Amniotic epithelial cell (primary cell): ENCODE measurements at places on chromosomes 2 and 18.

GRCh38 chr18:35182151-35182550, 58.7 kb upstream of the ZNF397 start:
- DNase-seq = no peak

- peak; percentile 48 for DNase-seq
These were observed 10.8 kb upstream of the NAB1 start for GRCh38 chr2:190637903-190638618.

GRCh38 chr18:38940863-38941531, 1375.4 kb upstream of the CELF4 start:
- peak; percentile 12 for DNase-seq

DNA sequence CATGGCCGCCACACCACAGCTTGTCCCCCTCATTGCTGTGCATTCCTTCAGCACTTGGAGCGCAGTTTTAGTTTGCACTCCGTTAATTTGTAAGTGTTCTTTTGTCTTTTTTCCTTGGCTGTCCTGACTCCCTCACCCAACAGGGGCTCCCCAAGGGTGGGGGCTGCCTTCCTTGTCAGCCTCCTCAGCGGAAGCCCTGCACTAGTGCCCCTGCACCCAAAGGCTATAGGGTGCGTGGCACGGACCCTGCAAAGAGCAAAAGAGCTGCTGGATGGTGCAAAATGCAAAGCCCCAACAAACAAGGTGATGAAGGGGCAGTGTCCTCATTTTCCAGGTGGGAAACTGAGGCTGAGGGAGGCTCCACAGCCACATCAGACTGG, 46.8 kb downstream of the EMX1 start:
- DNase-seq = no peak

GRCh38 chr2:206688990-206689389, 29.2 kb downstream of the DYTN start:
- DNase-seq = no peak

- DNase-seq = no peak
These were observed 40.9 kb upstream of the MBP start for GRCh38 chr18:77173275-77174030.

GRCh38 chr2:202749477-202749876, 114.7 kb downstream of the FAM117B start:
- DNase-seq = peak; percentile 17

DNA sequence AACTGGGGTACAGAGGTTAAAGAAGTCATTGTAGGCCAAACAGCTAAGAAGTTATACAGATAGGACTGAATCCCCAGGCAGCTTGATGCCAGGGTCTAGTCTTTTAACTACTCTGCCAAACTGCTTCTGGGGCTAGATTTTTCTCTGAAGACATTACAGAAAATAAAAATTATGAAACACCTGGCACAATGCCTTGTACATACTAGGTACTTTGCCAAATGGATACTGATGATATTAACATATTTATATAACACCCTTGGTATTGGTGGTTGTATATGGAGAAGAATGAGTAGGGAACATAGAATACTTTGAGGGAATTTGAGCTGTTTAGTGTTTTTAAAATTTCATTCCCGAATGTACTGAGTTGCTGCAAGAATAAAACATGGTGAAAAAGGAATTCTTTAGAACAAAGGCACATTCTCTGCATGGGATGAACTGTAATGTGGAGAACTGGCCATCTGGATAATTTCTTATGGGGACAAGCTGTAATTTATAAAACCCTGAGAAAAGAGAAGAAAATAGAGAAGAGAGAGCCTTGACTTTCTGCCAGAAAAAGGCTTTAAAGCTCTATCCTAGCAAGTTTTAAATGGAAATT, 210.9 kb upstream of the TMEM200C start:
- no peak for DNase-seq

- no peak for DNase-seq
These were observed 401.0 kb upstream of the UBE2E3 start for GRCh38 chr2:180579388-180579787.

DNA sequence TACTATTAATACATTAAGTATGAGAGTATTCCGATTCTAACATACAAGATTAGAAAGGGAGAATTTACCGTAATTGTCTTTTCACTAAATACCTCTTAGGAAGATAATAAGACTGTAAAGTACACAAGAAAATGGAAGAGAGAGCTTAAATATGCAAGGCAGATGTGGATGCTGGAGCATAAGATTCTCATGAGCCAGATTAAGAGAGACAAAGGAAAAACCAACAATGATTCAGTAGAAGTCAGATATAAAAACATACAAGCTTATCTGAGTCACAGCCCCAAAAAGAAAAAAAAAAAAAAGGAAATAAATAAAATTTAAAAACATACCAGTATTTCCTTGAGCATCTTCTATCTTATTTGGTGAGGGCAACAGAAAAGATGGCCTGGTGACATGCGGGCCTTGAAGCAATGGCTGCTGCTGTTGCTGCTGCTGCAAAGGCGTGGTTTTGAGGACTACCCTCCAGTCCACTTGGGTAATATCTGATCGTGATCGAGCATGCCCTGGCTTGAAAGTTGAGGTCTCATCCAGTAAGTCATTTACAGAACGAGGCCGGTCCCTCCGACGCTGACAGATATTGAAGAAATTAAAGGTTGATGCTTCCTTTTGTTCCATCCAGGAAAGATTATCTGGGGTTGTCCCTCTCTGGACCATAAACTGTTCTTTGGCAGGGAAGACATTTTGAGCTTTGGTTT, 24.5 kb downstream of the PLEKHM3 start:
- DNase-seq = no peak

DNA sequence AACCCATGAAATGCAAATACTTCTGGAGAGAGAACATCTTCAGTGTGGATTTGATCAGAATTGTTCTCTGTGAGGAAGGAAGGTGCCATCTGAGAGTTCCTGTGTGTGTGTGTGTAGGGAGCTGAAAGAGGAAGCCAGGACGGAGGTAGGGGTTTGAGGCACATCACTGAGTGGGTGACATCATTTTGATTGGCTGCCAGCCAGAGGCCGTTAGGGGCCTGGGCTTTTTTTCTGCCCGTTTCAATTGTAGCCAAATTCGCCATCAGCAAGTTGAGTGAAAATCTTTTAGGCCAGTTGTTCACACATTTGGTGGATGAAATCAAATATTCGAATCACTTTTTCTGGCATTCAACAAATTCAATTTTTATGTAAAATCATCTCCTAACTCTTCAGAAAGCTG, 48.9 kb downstream of the TSN start:
- no peak for DNase-seq

DNA sequence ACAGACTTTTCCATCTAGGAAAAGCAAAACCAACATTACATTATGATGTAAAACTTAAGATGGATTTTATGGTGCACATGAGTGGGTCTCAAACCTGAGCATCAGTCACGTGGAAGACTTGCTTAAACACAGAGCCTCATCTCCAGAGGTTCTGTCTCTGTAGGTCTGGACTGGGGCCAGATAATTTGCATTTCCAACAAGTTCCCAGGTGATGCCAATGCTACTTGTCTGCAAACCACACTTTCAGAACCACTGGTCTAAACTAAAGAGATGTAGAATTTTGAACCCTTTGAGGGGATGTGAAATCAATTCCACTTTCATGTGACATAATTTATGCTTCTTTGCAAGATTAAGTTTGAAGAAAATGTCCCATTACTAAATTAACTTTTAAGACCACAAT, 522.8 kb downstream of the MBD2 start:
- no peak for DNase-seq

DNA sequence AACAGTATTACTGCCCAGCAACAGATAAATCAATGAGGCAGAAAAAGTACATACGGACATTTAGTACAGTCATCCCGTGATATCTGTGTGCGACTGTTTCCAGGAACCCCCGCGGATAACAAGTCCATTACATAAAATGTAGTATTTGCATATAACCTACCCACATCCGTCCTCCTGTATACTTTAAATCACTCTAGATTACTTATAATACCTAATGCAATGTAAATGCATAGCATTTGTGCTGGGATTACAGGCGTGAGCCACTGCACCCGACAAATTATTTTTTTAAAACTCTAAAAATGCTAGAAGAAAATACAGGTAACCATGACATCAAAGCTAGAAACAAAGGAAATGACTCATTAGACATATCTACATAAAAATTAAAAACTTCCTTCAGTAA, 91.6 kb downstream of the FAM161A start:
- peak; percentile 27 for DNase-seq

- peak; percentile 96 for DNase-seq
These were observed 228.6 kb upstream of the STK17B start for GRCh38 chr2:196399722-196400691.

- peak; percentile 59 for DNase-seq
These were observed 84.8 kb downstream of the GORASP2 start for GRCh38 chr2:171013851-171014250.

DNA sequence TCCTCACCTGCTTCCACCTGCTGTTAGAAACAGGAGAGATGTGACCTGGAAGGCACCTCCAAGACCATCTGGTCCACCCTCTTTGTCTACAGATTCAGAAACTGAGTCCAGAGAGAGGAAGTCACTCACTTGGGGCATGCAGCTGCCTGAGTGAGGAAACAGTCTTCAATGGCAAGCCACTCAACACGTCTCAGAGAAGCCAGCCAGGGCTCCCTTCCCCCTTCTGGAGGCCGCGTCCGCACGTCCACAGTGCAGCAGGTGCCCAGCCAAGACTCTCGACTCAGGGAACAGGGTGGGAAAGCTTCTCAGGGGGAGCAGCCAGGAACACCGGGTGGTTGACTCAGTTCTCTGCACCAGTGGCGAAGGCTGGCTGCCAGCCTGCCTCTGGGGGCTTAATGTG, 201.7 kb downstream of the BCL11A start:
- no peak for DNase-seq

DNA sequence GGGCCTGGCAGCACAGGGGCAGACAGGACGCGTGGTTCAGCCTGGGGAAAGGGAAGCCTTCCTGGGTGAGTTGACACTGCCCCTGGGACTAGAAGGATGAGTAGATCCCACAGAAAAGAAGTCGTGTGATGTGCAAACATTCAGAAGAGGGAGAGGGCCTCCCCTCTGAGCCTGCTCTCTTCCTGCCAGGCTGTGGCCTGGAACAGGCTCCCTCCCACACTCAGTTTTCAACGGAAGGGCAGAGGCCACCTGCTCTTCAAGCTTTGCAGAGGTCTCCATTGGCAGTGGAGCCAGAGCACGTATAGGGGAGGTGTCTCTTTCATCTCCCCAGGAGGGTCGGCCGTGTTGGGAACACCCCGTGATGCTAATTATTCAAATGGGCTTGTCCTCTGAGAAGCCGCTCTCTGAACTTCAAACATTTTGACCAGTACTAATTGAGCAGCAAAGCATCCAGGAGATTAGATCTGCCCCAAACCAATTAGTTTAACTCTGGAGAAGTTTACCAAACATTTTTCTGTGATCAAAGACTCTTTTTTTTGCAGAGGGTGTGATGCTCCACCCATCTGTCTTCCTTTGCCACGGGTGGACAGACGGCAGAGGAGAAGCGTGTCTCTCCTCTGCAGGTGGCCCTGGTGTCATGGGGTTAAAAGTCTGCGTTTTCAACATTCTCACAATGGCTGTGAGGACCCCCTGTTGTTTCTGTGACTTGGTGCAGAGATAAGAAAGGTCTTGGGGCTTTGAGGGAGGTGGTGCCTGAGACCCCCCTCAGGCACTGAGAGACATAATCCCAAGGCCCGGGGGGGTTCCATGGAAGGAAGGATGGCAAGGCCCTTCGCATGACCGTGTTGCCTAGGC, 29.5 kb upstream of the ODC1 start:
- no peak for DNase-seq

- peak; percentile 99 for DNase-seq
These were observed 47.9 kb downstream of the COL3A1 start for GRCh38 chr2:189022053-189022481.

DNA sequence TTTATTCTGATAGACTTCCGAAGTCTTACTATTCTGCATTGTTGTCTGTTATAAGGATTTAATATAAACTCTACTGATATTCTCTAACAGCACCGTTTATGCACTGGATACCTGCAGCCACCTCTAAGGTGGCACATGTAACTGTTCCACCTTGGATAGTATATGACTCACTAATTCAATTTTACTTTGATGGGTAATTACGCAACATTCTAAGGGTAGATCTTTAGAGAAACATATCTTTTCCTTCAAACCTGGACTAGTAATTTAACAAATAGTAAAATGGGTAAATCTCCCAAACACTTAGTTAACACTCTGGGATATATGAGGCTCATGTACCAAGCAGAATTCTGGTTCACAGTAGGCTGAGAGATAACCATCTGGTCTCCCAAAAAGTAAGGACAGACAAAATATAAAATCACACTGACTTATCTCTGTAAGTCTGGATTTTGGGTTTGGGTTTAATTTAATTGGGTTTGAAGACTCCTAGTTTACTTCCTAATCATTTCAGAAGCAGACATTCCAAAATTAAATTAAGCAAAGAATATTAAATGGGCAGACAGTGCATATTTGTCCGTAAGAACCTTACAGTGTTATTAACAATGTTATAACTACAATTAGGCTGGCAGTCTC, 414.8 kb downstream of the TGIF1 start:
- DNase-seq = no peak

DNA sequence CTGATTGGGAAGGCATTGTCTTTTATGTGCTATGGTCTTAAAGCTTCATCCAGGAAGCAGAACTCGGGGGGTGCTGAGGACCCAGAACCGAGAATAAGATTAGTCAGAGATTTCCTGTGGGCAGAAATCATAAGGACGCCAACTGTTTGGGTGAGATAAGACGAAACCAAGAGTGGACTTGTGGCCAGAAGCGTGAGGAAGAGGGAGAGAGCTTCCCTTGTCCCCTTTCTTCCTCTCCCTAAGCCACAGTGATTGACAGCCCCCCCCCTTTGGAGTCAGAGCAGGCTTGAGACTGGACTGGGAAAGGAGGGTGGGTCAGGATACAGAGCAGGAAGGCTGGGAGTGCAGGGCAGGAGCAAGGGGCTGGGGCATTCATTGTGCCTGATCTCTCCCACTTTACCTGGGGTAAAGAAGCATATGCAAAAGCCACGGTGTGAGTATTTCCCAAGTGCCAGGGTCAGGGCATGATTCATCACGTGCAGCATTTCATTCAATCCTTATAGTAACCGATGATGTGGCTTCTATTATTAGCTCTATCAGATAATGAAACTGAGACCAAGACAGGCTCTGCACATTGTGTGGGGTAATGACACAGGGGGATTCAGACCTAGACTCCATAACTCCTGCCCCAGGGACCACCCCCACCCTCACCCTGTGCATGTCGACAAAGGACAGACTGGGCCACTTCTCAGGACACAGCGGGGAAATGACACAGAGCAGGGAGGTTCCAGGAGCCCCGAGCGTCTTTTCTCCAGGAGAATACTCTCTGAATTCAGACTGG, 3.0 kb upstream of the IL1RN start:
- peak; percentile 28 for DNase-seq

- no peak for DNase-seq
These were observed 3.0 kb downstream of the MAB21L4 start for GRCh38 chr2:240892925-240893324.

DNA sequence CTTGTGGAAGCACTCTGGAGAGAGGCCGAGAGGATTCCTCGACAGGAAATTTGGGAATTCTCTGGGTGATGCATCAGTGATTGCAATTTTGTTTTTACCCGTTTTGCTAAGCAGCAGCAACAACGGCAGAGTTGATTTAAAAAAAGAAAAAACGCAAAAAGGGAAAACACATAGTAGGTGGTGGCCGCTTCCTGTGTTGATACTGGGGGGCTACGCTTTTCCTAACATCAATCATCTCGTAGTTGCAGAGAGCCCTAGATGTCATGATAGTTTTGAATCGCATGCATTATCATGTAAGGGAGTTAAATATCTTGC, 271 bp upstream of the RBM43 start:
- DNase-seq = no peak

- DNase-seq = no peak
These were observed 241.9 kb upstream of the PXDN start for GRCh38 chr2:1986166-1986565.
